ENCODE measurements at places on chromosomes 2 and 18.

- DNase-seq: no peak
Measured at GRCh38 chr2:49224426-49225010, 70.2 kb upstream of the FSHR start.

DNA sequence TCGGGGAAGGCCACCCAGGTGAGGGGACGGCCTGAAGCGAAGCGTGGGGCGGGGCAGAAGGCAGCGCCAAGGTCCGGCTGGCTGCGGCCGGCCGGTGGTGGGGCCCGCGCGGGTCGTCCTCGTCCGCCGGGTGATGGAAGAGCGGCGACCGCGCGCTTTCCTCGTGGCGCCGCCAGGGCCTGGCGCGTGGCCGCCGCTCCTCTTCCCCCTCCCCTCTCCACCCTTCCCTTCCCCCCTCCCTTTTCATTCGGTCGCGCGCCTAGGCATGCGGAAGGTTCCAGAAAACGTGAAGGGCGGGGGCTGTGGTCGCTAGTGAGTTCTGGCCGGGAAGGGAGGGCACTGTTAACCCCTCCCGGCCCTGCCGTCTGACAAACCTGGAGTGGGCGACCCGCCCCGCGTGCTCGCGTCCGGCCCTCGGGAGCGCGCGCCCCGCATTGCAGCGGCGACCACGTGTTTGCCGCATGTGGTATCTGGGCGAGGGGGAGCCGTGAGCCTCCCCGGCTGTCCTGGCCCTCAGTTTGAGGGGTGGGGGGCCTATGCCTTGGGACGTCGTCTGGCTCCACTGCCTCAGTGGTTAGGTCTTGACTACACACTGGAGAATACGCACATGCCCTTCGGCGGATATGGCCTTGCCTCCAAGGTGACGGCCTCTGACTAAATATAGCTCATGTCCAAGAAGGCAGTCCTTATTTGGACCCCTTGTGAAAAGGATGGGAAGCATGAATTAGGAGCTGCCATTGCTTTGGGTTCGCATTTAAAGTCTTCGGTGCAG, 579 bp downstream of the MAT2A start:
- peak; percentile 50 for DNase-seq

GRCh38 chr2:169426069-169426663, 53.1 kb upstream of the BBS5 start:
- DNase-seq: no peak

- DNase-seq: no peak
Measured at GRCh38 chr2:85534881-85535280, 4.1 kb upstream of the MAT2A start.

- no peak for DNase-seq
Measured at GRCh38 chr2:240935103-240935876, 29.2 kb downstream of the CROCC2 start.

DNA sequence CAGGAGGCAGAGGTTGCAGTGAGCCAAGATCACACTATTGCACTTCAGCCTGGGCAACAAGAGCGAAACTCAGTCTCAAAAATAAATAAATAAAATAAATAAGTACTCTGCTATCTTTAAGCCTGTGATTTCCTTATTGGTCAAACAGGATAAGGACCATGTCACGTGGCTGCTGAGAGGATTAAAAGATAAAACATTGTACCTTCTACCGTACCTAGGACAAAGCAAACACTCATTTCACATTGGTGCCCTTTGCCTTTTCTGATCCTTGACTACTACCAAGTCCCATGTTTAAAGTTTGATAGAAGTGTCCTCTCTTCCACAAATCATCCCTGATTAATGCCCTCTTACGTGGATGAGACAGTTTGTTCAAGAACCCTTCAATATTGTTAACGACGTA, 120.2 kb upstream of the TFCP2L1 start:
- no peak for DNase-seq
